Fibroblast of the aortic adventitia (primary cell): ENCODE measurements at places on chromosomes 7 and 10. TPM values are rescaled to one million over a fixed set of nuclear protein-coding genes. Genes with fewer than 3 reads are reported as not detected.

Gene ADCY1
- 0.25 and 0.72 TPM in 2 replicates for total RNA-seq

Gene NKX2-3
- not detected in 2 replicates for total RNA-seq

Gene HKDC1
- total RNA-seq = 0.09 and 0.16 TPM in 2 replicates

Gene SPDYE1
- total RNA-seq = not detected in 2 replicates

Gene HOXA2
- total RNA-seq = 0.16 and 3.6 TPM in 2 replicates

Gene GPER1
- 2.9 and 6.4 TPM in 2 replicates for total RNA-seq

Gene SLC26A3
- not detected in 2 replicates for total RNA-seq

Gene AOAH
- total RNA-seq = 0.74 TPM in 1 of 2 replicates, not detected in the other

Gene CABCOCO1
- 3.4 and 6.2 TPM in 2 replicates for total RNA-seq
